WERI-Rb-1 (cell line): ENCODE measurements at places on chromosomes 16 and 17.

DNA sequence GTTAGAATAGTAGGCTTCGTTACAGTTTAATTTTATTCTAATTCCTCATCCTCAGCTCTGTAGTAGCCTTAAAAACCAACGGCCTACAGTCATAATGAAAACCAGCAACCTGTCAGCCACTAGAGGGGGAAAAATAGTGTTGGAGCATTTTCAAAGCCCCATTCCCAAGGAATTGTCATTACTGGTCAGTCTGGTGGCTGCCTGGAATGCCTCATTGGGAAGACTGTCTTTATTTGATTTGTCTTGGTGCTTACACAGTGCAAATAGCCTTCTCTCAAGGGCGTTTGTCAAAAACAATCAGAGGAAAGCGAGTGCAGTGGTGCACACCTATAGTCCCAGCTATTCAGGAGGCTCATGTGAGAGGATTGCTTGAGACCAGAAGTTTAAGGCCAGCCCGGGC, 4.7 kb downstream of the LPCAT2 start:
- DNase-seq, result no peak

DNA sequence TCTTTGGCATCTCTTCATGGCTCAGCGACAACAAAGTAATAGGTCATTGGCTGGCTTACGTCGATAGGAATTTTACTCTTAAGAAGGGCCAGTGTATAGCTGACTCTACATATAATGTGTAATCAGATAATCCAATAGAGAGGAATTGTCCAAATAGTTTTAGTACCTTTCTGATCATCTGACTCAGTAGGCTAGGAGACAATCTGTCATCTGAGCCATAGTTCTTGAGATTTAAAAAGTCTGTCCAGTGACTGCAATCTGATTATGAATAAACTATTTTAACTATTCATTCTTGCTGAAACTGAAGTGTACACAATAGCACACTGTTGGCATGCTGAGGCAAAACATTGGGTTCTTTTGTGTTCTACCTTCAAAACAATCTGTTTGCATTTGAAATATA, 21.4 kb upstream of the NOL11 start:
- no peak for DNase-seq

DNA sequence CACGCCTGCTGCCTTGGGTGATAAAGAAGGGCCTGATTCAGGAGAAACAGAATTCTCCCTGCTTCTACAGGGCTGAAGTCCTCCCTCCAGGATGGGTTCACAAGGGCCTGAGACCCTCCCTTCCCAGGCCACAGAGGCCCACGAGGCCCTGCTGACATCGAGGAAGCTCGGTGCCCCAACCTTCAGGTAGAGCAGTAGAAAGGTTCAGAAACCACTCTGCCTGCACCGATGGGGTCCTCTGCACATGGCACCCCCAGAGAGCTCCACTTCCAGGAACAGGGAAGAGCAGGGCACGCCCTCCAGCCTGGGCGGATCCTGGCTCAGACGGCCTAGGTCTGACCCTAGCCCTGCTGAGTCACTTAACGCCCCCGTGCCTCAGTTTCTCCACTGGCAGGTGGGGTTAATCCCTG, 773 bp downstream of the CENPX start:
- DNase-seq, result no peak

DNA sequence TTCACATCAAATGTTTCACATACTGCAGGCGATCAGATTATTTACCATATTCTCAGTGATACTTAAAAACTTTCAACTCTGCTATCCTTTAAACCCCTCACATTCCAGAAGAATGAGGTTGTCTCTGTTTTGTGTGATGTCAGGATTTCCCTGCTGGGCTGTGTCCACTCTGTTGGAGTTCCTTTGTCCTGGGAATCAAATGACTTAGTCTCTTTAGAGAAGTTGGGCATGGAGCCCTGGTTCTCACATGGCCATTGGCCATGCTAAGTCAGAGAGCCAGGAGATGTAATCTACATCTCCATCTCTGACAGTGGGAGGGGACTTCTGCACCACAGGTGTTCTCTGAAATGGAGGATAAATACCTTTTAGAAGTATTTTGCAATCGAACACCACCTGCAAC, 205.1 kb upstream of the MAF start:
- DNase-seq, result no peak

GRCh38 chr16:65463652-65464260, 341.9 kb upstream of the CDH11 start:
- DNase-seq, result no peak

DNA sequence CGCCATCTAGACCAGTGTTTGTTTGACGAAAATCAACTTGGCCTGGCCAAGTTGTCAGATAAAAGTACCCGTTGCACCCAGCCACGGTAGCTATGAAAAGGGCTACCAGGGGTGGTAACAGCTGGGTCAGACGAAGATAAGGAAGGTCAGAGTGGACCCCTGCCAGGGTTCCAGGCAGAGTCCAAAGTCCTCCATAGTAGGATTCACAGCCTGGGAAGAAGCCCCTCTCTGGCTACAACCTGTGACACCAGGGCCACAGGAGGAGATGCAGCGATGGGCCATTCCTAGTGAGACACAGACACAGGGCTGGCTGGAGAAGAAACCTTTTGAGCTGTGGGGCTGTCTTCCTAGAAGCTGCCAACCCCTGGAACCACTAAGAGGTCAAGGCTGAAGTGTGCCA, 39.3 kb downstream of the MEAK7 start:
- no peak for DNase-seq

DNA sequence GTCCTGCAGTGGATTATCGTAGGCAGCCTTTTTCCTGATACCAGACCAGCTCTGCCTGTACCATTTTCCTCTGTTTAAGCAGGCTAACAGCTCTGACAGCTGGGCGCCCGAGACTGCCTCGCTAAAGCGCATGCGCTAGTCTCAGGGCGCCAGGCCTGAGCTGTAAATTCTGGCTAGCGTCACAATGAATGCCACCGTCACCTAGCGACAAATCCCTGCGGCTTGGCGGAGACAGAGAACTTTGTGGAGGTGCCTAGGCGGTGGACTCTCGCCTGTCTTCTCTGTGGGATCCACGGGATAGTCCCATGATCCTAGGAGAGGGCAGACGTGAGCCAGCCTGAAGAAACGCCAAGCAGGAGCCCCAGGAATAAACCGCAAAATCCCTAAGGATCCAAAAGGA, 573.9 kb downstream of the KCNJ18 start:
- DNase-seq, result peak; percentile 58

DNA sequence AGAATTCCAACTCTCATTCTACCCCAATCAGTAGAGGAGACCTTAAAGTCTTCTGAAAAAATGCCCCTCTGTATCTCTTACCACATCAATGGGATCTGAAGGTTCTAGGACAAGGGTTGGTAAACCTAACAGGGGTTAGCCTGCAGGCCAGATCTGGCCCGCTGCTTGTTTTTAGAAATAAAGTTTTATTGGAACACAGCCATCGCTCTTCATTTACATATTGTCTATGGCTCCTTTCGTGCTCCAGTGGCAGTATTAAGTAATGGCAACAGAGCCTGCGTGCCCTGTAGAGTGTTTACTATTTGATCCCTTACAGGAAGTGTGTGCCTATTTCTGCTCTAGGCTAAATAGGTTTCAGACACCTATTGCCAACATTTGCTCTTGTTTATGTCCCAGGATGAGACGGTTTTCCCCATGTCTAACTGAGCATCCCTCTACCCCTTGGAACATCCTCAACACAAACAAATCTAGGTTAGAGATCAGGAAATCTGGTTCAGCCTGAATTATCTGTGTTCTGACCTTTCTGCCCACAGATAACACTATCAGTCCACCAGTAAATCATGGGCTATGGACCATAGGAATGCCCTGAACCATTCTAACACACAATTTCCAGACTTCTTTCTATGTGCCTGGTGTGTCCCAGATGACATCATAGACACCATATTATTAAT, 44.2 kb upstream of the ERCC4 start:
- no peak for DNase-seq

DNA sequence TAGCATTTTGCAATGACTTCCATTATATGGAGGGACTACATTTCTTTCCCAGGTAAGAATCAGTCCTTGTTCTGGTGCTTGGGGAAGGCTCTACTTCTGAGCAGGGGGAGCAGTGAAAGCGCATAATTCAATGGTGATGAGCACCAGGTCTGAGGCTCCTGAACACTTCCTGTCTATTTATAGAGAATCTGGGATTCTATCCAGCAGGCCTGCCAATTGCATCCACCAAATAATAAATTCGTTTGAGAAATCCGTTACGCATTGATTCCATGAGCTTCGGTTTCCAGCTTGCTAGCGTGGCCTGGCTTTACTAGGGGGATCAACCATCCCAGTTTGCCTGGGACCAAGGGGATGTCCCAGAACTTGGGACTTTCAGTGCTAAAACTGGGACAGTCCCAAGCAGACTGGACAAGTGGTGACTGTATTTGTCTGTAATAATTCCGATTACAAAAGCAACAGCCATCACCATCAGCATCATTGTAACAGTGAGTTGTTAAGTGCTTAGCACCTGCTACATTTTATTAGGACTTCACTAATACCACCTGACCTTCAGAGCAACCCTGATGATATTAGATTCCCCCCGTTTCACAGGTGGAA, 349.9 kb downstream of the MAF start:
- no peak for DNase-seq

DNA sequence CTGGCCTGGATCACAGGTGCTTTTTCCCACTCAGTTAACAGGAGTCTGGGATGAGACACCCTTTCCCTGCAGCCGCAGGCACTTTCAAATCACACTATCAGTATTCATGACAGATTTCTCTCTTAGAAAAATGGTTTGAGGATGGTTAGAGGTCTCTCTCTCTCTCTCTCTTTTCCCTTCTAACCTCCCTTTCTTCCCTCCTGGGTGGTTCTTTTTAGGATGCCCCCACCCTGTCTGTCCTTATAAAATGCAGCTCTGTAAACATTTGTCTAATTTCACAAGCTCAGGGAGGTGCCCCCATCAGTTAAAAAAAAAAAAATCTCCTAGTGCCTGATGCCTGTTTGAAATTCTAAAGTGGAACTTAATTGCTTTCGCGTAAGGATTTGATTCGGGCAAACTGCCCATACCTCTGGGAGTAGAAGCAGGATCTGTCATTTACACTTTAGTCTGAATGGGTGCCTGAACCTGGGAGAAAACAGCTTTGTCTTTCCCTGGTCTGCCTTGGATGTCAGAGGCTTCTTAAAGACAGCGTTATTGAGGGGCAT, 158.8 kb downstream of the CCDC182 start:
- DNase-seq, result no peak

DNA sequence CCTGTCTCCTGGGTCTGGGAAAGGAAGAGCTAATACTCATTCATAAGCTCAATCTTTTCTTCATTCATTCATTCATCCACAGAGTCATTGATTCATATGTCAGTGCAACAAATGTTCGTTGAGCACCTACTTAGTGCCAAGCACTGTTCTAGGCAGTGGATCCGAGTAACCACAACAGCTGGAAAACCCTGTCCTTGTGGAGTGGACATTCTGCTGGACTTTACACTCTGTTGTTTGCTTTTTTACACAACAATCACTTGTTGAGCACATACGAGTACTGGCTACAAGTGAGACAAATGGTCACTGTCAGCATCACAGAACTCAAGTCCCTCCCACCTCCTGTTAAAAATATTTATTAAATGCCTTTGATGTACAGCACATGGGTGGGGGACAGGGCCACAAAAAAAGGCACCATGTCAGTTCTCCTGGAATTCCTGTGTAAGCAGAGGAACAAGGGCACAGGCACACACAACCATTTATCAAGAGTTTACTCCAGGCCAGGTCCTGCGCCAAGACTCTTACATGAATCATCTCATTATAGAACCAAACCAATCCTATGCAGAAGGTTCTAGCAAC, 46.9 kb downstream of the TEKT5 start:
- DNase-seq, result no peak

- no peak for DNase-seq
These were observed 4.5 kb upstream of the ADAM11 start for GRCh38 chr17:44754276-44754675.

GRCh38 chr17:48770954-48771353, 42.4 kb upstream of the HOXB13 start:
- DNase-seq, result no peak

DNA sequence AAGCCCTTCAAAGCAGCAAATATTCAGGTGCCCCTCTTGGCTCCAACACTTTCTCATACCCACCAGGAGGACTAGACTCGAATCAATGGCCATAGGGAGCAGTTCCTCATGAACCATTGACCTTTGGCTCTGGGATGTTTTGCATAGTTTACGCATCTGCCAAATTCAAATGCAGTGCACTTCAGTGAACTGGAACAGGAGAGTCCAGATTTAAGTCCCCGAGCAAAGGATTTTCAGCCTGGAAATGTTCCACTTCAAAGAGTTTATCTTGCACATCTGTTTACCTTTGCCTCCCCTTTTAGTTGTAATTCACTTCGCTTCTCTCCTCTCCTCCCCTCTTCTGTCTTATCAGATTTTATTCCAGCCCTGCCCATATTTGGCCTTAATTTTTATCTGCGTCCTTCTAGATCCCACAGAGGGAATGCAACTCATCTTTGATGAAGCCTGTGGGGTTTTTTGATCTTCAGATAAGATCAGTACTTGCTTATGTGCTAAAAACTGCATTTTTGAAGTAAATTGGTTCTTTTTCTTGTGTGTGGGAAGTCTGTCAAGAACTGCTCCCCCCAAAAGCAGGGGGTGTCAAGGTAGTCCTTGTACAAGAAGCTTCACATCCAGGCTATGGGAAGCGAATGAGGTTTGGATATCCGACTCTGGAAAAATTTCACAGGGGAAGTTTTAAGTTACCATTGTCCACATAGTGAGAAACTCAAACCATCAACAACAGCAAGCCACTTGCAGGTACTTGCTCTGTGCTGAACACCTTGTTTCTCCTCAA, 281.6 kb downstream of the RBFOX1 start:
- DNase-seq, result no peak

DNA sequence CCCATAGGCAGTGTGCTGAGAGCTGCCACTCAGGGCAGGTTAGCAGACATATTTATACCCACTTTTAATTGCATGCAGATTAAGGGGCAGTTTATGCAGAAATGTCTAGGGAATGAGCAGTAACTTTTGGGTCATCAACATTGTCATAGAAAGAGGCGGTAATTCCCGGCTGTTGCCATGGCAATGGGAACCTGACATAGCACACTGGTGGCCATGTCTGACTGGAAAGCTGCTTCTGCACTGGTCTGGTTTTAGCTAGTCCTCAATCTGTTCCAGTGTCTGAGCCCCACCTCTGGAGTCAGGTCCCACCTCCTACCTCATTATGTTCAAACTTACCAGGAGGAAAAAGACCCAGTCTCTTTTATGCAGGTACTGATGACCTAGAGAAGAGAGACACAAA, 31.5 kb upstream of the TNRC6C start:
- DNase-seq, result no peak

DNA sequence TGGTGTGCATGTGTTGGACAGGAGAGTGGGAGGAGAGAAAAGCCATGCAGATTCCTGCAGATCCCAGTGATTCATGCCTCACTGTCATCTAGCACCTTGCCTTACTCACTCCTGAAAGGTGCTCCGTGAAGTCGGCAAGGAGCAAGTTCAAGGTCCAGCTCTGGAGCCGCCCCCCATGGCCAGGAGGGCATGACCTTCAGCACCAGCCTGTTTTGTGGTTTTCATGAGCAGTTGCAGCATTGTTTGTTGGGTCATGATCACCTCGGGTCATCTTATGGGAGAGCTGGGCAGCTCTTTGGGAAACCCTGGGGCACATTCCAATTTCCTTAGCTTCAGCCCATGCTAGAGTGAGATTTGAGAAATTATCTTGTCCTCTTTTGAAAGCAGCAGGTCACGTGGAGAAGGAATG, 137.5 kb upstream of the IRX3 start:
- no peak for DNase-seq

- no peak for DNase-seq
These were observed 30.9 kb upstream of the SEC14L1 start for GRCh38 chr17:77109764-77110359.
